ENCODE measurements at places on chromosomes 16 and 17.

GRCh38 chr16:70685061-70685937 lies 554 bp downstream of the MTSS2 start:
- DNase-seq, result no peak

DNA sequence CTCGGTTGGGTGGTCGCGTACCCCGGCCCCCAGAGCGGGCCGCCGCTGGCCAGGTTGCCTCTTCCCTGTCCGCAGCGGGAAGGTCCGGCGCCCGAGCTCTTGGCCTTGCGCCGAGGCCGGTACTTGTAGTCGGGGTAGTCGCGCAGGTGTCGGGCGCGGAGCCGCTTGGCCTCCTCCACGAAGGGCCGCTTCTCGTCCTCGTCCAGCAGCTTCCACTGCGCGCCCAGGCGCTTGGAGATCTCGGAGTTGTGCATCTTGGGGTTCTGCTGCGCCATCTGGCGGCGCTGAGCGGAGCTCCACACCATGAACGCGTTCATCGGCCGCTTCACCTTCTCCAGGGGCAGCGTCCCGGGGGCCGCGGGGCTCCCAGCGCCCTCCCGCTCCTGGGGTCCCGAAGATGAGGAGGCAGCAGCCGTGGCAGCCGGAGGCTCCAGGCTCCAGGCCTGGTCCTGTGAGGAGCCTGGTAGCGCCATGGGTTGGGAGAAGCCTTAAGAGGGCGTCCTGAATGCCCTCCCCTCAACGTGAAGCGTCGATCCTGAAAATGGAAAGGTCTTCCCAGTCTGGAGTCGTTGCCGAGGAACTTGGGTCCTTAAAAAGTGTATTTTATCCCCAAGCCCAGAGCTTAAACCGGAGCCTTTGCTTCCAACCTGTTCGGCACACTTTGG lies 558 bp downstream of the SOX15 start:
- DNase-seq, result peak; percentile 53

DNA sequence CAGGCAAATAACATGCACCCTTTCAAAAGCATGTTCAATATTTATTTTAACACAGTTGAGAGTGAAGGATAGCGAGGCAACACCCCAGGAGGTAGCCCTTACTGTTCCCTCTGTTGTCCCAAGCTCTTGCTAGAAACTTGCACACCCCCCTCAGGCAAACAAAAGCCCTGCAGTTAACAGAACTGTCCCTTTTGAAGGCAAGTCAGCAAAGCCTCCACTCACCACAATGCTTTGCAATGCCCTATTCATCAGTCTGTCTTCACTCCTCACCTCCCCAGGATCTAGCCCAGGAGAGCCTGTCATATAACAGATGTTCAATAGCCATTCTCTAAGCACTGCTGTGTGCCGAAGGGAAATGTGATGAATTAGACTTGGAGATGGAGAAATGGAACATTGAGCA lies 3.5 kb upstream of the CNEP1R1 start:
- no peak for DNase-seq

- DNase-seq, result no peak
Observed at GRCh38 chr16:23947838-23948237, 112.1 kb downstream of the PRKCB start.

DNA sequence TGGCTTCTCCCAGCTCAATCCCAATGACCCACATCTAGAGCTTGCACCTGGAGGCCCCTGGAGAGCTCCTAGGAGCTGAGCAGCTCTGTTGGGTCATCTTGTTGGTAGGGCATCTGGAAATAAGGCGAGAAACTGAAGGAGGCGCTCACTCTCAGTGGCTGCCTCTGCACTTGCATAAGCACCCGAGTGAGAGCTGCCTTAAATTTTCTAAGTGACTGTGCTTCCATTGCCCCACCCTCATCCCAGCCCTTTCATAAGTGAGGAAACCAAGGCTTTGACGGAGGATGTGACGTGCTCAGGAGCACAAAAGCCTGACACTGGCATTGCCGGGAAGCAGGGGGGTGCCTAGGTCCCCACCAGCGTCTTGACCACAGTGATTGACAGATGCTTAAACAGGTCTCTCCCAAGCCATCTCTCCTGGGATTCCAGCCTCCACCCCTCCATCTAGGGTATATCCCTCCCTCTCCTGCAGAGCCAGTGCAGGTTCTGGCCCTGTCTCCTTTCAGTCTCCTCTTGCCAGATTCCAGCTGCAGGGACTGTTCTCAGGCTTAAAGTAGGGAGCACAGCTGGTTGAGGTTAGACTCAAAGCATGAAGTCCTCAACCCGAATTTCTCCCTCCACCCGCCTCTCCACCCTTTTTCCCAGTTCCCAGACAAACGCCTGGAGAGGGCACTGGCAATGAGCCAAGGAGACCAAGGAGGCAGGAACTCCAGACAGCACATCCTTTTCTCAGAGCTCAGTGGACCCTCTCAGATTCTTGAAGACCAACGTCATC lies 113.7 kb downstream of the IRX5 start:
- DNase-seq, result no peak

DNA sequence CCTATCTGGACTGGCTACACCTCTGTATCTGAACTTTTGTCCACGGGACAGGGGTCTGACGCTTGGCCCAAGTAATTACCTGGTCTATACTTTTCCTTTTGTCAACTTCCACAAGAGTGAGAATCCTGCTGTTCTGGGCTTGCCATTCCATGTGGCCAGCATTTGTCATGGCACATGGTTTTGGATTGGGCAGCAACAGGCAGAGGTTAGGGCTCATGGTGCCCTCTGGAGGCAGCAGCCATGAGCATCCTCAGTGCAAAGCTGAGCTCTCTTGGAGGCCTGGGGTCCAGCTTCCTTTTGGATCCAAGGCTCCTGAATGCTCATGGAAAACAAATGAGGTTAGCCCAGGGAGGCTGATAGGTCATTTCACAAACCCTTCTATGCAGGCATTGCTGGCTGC lies 7.5 kb upstream of the EDC4 start:
- DNase-seq, result no peak

DNA sequence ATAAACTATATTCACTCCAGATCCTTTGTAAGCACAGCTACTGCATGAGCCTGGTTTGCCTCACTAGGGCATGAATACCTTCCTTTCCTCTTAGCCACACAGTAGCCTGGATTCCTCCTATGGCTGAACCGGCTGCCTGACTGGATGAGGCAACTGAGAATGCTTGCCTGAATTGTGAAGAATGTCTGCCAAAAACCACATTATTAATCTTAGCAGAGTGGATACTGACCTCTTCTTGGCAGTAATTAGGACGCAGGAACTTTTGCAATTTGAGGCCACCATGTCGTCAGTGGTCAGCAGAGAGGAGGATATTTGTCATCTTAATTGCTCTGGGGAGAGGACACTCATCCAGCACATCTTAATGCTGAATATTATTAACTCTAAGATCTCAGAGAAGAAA lies 651.8 kb upstream of the GOT2 start:
- DNase-seq, result no peak

- DNase-seq, result no peak
Observed at GRCh38 chr16:4801051-4801961, 1.1 kb downstream of the ROGDI start.

GRCh38 chr16:85659805-85660511 lies 28.8 kb downstream of the GINS2 start:
- DNase-seq, result peak; percentile 48

GRCh38 chr17:48624544-48625494 lies 1.3 kb downstream of the HOXB9 start:
- peak; percentile 25 for DNase-seq

DNA sequence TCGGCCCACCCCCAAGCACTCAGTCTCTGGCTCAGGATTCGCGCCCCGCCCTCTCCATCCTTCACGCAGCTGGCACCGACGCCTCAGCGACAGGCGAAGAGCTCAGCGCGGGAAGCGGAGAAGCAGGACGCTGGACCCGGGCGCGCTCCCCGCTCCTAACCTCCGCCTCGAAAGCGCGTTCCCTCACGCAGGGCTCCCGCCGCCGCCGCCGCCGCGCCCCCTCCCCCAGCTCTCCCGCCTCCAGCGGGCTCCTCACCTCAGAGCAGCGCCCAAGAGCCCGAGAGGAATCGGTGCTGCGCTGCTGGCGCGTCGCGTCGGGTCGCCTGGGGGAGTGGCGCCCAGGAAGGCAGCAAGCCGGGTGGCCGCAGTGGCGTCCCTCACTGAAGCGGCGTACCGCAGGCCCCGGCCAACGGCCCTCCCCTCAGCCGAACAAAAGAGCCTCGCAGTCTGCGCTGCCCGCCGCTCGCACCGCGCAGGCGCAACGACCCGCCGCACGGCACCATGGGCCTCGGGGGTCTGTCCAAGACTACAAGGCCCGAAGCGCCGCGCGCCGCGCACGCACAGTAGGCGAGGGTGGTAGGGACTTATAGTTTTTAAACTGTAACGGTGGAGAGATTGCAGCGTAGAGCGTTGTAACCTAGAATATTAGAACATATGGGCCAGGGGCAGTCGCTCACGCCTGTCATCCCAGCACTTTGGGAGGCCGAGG lies at the start of gene CBX1:
Gene CBX1 (minus strand): TSS at position 467 of the 709 bp plus-strand sequence. CDS start 24,474 bp downstream, outside the sequence.
- peak; percentile 83 for DNase-seq

- no peak for DNase-seq
Observed at GRCh38 chr17:948284-948852, 31.2 kb downstream of the NXN start.

DNA sequence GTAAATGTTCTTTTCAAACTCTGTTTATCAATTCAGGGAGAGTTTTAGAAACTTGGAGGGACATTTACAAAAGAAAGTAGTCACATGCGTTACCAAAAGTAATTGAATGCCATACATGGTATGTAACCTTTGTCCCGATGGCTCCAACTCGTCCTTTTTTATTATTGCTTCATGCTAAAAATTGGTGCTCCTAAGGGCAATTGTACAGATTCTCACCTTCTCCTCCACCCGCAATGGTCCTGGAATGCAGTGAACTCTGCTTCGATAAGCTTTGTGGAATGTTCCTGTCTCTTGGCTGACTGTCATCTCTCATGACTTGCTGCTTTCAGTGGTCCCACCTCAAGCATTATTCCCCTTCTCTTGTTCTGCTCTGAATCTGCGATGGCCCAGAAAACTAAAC lies 20.9 kb downstream of the GNAO1 start:
- DNase-seq, result no peak

GRCh38 chr17:77164483-77165091 lies 23.8 kb downstream of the SEC14L1 start:
- DNase-seq, result no peak

DNA sequence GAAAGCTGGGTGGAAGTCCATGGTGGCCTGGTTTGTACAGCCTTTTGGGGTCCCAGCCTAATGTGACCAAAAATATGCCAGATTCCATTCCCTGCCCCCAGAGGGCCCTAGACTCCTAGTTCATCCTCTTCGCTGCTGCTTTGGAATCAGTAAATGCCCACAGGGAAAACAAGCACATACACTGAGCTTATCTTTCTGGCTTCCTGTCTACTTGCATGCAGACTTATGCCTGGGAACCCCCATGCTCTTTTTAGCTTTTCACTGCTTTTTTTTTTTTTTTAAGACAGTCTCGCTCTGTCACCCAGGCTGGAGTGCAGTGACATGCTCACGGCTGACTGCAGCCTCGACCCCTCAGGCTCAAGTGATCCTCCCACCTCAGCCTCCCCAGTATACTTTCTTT lies 6.2 kb upstream of the CD300LG start:
- DNase-seq, result no peak

- DNase-seq, result no peak
Observed at GRCh38 chr17:9700754-9701476, 55.6 kb downstream of the USP43 start.

- DNase-seq, result no peak
Observed at GRCh38 chr16:51500306-51500705, 349.2 kb upstream of the SALL1 start.

DNA sequence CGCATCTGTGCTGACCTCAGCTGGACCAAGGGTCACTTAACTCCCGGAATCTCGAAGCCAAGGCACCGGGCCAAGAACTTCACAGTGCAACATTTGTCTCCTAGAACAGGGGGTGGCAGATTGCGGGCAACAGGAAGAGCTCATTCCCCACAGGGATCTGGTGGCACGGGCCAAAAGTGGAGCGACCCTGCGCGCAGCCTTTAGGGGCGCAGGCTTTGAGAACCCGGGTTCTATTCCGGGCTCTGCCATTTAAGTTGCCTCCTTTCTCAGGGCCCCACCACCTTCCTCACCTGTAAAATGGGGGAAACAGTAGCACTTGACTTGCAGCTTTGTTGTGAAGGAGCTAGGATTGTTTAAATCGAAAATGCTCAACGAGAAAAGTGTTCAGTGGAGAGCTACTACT lies 651 bp downstream of the SHMT1 start:
- no peak for DNase-seq

- no peak for DNase-seq
Observed at GRCh38 chr17:11514565-11514964, 83.7 kb upstream of the DNAH9 start.

DNA sequence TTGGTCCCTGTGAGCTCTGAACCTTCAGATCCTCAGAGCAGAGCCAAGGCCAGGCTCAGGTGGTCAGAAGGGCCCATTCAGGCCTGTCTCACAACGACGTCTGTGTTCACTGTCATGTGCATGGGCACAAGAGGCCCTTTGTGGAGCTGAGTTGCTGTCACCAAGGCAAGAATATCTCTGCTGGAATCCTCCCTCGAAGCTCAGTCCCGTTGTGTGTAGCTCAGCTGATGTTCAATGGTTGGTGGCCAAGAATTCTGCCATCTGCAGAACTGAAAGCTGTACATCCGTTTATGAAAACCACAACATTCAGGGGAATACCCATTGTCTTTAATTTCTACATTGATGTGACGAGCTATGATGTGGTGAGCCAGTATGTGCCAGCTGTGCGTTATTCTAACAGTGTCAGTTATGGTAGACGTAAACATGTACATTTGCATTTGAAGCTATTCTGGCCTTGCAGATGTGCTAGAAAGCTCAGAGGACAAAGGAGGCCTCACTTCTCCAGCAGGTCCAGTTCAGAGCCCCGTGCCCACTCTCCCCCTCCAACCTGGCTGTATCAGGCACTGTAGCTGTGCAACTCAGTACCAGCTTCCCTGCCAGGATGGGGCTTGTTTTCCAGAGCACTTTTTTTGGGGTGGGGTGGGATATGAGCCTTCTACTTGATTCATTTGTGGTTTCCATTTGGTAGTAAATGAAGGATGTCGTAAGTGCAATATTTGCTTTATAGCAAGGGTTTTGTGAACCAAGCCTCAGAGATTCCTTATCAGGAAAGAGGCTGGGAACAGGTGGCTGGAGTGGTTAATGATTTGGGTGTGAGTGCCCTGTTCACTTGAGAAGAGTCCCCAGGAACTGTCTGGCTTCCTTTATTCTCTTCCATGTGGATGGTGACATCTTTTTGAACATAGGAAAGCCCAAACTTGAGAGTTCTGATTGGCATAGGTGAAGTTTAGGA lies 56.1 kb downstream of the B9D1 start:
- DNase-seq, result no peak

- DNase-seq, result no peak
Observed at GRCh38 chr16:58259995-58260394, 34.8 kb downstream of the PRSS54 start.

- DNase-seq, result no peak
Observed at GRCh38 chr17:30554839-30555751, 77.9 kb downstream of the GOSR1 start.

- no peak for DNase-seq
Observed at GRCh38 chr17:19457830-19458271, 46.8 kb downstream of the RNF112 start.
